Fibroblast of mammary gland (primary cell): ENCODE measurements at places on chromosomes 16 and 17.

DNA sequence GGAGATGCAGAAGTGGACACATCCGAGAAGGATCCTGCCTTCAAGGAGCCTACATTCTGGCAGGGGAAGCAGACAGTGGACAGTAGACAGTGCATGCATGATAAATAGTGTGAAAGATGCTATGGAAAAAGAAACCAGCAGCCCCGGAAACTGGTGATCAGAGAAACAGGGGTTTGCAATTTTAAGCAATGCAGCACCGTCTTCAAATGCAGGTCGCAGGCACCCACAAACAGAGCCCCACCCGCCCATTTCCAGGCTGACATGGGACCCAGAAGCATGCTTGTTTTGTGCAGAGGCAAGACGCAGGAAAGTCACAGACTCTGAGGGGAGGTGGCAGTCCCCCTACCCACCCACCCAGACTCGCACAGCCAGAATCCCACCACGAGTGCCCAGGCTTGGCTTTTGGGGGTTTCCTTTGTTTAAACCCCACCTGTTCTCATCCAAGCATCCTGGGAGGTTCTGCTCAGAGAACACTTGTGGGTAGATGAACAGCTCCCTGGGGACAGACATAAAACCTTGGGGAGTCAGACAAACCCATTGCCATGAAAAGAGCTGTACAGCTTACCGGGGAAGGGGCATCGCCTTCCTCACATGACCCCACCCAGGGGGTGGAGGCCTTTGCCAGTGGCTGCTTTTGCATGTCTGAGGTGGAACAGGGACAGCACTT, 114.3 kb downstream of the MGAT5B start:
- DNase-seq, result no peak

GRCh38 chr17:4204190-4204589, 59.6 kb downstream of the ANKFY1 start:
- DNase-seq, result peak; percentile 74

DNA sequence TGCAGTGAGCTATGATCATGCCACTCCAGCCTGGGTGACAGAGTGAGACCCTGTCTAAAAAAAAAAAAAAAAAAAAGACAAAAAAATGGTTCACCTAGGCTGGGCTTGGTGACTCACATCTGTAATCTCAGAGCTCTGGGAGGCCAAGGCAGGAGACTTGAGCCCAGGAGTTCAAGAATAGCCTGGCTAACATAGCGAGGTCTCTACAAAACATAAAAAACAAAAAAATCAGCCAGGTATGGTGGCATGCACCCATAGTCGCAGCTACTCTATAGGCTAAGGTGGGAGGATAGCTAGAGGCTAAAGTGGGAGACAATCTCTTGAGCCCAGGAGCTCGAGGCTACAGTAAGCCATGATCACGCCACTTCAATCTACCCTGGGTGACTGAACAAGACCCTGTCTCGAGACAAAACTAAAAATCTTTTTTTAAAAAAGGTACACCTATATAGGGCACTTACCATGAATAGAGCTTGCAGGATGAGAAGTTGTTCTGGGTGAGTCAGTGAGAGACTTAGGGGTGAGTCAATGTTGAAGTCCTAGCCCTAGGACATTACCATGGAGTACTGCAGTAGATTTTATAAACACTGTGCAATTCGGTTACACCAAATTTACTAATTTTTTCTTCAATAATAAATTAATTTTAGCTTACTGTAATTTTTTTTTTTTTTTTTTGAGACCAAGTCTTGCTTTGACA, 19.0 kb downstream of the USP32 start:
- peak; percentile 78 for DNase-seq

DNA sequence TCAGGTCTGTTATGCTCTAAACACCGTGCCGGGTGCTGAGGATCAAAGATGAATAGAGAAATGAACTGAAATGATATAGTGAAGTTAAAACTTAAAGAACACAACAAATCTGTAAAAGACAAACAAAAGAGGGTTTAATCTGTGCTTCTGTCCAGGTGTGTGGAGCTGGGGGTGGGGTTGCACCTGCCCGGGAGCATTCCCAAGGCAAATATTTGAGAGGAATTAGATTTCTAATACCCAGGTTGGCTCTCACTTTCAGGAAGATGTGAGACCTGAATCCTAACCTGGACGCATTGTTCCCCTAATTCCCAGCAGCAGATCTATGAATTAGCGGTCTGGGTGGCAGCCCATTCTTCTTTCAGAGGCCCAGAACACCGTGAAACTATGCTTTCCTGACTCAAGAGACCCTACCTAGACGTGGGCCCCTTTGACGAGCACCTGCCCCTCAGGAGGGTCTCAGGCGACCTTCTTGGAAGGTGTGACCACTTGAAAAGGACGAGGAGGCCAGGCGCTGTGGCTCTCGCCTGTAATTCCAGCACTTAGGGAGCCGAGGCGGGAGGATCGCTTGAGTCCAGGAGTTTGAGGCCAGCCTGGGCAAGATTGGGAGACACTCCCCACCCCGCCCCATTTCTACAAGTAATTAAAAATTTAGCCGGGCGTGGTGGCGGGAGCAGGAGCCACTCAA, 677 bp upstream of the RANGRF start:
- no peak for DNase-seq

GRCh38 chr16:15777533-15778203, 79.2 kb downstream of the MYH11 start:
- peak; percentile 32 for DNase-seq

- DNase-seq, result no peak
Measured at GRCh38 chr17:3813171-3813570, 12.2 kb upstream of the ITGAE start.

DNA sequence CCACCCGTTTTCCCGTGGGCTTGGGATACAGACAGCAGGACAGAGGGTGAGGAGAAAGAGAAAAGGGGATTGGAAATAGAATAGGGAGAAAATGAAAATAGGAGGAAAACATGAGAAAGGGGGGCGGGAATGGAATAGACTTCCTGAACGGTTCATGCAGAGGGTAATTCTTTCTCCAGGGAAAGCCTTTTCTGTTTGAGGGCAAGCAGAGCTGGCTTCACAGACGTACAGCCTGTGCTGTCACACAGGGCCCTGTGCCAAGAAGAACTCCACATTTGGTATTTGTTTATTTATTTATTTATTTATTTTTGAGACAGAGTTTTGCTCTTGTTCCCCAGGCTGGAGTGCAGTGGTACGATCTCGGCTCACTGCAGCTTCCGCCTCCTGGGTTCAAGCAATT, 12.0 kb downstream of the MILR1 start:
- peak; percentile 23 for DNase-seq

DNA sequence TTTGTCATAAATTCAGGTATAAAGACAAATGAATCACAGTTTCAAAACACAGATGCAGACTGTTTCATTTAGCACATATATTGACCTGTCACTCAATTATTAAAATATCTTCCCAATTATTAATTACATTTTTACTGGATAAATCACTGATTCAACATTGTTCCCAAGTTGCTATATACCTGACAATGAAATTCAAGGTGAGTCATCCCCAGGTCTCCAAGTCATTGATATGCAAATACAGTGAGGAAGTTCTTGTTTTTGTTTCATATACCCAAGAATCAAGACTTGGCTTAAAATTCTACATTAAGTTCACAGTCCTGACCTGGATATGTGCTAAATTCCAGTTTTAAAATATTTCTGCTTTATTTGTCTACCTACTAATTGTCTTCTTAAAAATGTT, 599.3 kb upstream of the PSMD7 start:
- no peak for DNase-seq

DNA sequence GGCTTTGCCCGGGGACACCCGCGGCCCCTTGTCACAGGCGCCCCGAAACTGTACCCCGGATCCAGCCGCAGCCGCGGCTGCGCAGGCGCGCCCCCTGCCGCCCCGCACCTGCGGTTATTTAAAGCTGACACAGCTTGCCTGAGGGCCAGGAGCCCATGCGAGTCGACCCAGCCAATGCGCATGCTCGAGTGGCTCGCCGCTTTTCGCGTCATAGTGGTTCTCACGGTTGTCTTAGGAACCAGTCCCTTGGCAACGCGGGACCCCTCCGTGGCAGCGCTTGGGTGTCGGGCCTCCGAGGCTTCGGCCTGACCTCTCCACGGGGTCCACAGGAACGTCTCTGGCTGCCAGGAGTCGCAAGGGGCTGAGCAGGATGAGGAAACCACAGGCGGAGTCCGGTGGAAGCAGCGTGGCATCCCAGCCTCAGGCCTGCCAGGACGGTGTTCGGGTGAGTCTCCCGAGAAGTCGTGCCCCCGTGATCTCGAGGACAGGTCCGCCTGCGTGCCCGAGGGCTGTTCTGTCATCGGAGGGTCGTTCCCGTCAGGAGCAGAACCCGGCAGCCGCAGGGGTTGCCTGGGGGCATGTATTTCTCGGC, 716.9 kb downstream of the KCNJ18 start:
- no peak for DNase-seq

GRCh38 chr16:89633064-89633631, 19.7 kb downstream of the DPEP1 start:
- peak; percentile 88 for DNase-seq

DNA sequence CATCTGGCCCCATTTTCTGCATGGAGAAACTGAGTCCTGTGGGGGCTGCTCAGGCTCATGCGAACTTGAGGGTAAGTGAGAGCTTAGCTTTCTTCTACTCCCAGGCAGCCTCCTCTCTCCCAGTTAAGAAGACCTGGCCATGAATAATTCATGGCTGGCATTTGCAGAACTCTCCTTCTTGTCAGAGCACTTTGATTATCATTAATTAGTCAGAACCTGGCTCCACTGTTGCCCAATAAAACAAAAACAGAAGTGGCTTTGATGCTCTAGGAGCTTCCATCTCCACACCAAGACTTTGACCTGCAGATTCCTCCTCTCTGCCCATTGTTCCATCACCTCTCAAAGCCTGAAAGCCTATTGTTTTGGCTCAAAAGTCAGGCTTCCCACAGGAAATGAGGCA, 45.5 kb upstream of the CDH3 start:
- no peak for DNase-seq
